ENCODE measurements at places on chromosomes 13 and 19.
A peak's percentile ranks its signal among the peaks of the same experiment; 100 is the strongest.

DNA sequence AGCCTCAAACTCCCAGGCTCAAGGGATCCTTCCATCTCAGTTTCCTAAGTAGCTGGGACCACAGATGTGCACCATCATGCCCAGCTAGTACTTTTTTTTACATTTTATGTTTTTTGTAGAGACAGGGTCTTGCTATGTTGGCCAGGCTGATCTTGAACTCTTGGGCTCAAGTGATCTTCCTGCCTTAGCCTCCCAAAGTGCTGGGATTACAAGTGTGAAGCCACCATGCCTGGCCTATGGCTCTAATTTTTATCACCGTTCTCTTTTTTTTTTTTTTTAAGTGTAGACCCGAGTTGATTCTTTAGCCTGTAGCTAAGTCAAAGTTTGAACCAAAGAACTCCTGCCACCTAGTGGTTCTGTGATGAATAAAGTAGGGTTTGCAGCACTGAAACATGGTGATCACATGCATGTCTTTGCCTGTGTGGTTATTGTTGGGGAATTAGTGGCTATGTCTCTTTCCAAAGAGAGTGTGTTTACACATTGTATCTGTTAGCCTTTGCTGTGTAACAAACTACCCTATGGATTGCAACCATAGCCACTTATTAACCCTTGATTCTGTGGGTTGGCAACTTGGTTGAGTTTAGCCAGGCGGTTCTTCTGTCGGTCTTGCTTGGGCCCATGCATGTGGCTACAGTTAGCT is 11.6 kb downstream of the NFILZ start:
- peak; percentile 57 for DNase-seq

- no peak for DNase-seq
These were observed 170.6 kb upstream of the TSC22D1 start for GRCh38 chr13:44746690-44747089.

DNA sequence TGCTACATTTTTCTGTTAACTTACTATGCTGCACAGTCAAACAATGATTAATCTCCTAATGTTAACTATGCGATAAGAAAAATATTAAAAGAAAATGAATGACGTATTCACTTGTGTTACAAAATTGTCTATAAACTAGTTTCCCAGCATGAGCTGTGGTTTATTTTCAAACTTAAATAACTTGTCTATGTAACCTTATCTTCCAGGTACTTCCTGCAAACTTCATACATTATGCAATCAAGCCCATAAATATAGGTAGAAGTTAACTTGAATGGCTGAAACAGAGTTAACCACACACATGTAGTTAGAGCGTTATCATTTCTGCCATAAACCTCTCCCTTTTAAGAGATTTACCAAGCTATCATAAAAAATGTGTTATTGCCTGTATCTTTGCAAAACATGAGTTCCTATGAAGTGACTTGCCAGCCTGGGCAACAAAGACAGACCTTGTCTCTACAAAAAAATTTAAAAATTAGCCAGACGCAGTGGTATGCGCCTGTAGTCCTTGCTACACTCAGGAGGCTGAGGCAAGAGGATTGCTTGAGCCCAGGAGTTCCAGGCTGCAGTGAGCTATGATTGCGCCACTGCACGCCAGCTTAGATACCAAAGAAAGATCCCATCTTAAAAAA is 17.7 kb upstream of the KLF5 start:
- DNase-seq, result peak; percentile 1

DNA sequence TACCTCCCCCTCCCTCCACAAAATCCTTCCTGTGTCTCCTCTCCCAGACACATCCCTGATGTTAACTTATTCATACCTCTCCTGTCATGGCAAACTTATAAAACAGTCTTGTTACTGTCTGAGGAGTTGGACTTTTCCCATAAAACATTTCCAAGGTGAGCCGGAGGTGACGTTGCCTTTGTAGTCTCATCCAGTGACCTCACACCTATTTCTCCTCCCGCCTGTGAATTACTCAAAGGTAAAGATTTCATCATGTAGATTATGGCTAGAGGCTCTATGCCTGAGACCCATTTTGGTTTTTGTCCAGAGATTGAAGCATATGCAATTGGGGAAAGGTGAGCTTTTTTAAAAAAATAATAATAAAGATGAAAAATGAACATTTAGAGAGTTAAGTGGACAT is 529.0 kb downstream of the MYO16 start:
- no peak for DNase-seq

GRCh38 chr19:35929876-35930275 is 6.3 kb upstream of the LRFN3 start:
- no peak for DNase-seq

DNA sequence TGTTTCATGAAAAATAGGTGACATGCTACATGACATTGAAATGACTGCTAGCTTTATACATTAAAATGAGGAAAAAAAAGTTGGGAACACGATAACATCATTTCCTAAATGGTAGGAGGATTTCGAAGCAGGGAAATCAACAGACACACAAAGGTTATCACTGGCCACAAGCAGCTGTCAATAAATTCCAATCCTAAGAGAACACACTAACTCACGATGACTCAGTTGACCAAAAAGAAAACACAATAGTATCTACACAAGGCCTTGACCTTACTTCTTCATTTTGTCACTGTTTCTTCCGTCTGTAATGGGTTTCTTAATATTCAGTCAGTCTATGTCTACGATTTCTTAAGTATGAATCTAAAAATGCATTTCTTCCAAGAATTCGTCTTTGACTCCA is 36.5 kb downstream of the STARD13 start:
- DNase-seq, result no peak

Data from K562 (cell line).